ENCODE measurements at places on chromosomes 2 and 18.

GRCh38 chr2:143807671-143808070 is 678.5 kb downstream of the ARHGAP15 start:
- ATAC-seq, result no peak

DNA sequence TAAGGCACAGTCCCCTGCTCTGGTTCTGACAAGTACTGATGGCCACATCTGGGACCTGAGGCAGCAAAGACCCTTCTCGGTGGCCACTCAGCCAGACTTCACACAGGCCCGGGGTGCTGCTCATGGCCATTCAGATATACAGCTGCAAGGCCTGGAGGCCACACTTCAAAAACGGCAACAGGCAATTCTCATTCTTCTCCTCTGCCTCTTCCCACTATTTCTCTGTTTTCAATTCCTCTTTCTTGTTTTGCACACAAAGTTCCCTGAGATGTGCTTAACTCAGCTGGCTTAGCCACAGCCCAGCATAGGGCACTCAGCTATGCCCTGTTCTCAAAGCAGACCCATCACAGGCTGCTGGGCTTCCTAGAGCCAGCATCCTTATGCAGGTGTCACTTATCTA is 29.9 kb downstream of the PTPN18 start:
- ATAC-seq, result no peak

DNA sequence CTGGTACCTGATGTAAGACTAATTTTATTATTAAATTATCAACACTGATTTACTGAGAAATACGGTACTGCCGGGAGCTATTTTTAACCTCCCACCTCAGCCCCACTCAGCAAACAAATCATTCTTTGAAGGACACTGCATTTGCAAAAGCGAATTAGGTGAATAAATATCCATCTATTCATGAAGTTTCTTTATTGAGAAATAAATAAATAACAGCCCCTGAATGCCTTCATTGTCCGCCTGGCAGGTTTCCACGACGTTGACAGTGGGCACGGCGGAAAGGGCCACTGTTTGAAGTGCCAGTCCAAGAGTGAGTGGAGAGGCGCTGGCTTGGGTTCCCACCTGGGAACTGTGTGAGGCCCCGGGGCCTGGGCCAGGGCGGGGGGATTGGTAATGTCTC is 15.7 kb downstream of the C1QL2 start:
- ATAC-seq, result no peak

DNA sequence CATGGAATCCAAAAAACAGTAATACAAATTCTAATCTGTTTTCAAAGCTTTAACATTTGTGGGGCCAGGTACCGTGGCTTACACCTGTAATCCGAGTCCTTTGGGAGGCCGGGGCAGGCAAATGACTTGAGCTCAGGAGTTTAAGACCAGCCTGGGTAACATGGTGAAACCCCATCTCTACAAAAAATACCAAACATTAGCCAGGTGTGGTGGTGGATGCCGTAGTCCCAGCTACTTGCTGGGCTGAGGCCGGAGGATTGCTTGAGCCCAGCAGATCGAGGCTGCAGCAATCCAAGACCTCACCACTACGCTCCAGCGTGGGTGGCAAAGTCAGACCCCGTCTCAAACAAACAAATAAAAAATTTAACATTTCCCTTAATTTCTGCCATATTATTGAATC is 74.3 kb upstream of the SALL3 start:
- ATAC-seq, result no peak

DNA sequence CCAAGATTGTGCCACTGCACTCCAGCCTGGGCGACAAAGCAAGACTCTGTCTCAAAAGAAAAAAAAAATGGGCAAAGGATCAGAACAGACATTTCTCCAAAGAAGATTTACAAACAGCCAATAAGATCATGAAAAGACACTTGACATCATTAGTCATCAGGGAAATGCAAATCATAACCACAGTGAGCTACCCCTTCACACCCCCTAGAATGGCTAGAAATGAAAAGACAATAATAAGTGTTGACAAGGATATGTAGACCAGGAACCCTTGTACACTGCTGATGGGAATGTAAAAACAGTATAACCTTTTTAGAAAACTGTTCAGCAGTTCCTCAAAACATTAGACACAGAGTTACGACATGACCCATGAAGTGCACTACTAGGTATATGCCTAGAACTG is 18.4 kb upstream of the MTERF4 start:
- no peak for ATAC-seq

DNA sequence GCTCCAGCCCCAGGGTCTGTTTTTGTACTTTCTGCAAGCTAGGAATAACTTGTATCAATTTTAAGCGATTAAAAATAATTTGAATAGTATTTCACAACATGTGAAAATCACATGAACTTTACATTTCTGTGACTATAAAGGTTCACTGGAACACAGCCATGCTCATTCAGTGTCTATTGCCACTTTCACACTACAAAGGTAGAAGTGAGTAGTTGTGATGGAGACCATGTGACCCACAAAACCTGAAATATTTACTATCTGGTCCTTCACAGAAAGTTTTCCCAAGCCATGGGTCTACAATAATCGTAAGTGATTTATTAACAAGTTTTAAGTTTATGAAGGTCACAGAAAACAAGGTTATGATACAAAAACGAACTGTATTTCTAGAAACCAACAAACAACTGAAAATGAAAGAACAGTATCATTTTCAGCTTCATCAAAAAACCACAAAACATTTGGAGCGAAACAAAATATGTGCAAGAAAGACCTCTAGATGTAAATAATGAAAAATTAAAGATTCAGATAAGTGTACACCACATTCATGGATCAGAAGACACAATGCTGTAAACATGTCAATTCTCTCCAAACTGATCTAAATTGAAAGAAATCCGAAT is 68.9 kb upstream of the DNER start:
- ATAC-seq, result no peak

DNA sequence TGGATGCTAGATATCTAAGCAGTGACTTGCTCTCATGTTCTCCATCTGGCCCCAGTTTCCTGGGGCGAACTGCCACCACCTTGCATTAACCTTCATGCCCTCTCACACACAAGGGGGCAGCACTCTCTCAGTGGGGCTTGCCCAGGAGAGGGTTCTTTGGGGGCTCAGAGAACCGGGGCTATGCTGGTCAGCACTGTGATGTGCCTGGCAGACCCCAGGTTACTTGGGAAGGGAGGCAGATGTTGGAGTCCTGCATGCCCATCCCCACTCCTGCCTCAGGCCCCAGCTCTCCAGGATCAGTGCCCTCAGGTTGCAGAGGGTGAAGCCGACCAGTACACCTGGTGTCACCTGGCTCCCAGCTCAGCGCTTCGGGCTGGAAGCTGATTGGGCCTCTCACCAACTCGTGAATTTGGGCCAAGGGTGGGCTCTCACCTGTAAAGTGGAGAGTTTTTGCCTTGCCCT is 396.2 kb upstream of the HS6ST1 start:
- no peak for ATAC-seq

- ATAC-seq, result no peak
These were observed 32.3 kb upstream of the XDH start for GRCh38 chr2:31446848-31447247.

- no peak for ATAC-seq
These were observed 200.6 kb upstream of the RBMS1 start for GRCh38 chr2:160694221-160694620.

DNA sequence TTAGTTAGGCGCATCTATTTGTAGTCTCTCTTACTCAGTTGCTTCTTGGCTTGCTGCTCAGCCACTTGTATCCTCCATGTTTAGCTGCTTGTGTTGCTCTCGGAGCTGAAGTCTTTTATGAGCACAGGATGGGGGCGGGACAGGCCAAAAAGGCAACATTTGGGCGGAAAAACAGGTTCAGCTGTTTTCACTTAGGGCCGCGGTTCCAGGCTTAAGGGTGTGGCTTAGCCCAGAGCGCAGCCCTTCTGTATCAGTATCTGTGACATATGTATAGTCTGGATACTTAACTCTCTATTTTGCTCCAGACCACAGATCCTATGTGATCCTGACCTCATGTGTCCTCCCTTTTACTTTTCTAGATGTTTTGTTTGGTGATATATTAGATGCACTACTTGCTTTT is 763.5 kb downstream of the SUCLG1 start:
- no peak for ATAC-seq

- ATAC-seq, result peak; percentile 30
These were observed 59.3 kb downstream of the EMILIN2 start for GRCh38 chr18:2905854-2906703.

GRCh38 chr2:86039963-86040655 is 65.6 kb downstream of the POLR1A start:
- no peak for ATAC-seq

GRCh38 chr2:50712569-50712968 is 319.4 kb downstream of the NRXN1 start:
- ATAC-seq, result no peak

GRCh38 chr2:100988630-100989417 is 13.3 kb upstream of the RPL31 start:
- no peak for ATAC-seq

- ATAC-seq, result no peak
These were observed 305.4 kb downstream of the AFF3 start for GRCh38 chr2:99836690-99837605.

DNA sequence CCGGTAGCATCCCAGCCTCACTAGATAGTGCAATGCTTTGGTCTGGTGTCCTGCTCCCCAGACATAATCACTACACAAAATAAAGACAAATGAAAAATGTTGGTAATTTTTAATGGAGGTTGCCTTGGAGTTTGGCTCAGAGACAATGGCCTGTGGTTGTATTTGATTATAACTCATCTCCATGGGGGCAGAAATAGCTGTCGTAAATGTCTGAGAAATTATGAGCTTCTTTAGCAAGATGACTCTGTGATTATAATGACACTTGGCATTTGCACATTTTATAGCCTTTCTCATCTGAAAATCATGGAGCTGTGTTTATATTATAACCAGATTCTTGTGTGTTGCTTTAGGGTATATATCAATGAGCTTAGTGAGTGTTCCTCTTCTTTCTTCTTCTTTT is 1779.7 kb upstream of the CELF4 start:
- ATAC-seq, result no peak

DNA sequence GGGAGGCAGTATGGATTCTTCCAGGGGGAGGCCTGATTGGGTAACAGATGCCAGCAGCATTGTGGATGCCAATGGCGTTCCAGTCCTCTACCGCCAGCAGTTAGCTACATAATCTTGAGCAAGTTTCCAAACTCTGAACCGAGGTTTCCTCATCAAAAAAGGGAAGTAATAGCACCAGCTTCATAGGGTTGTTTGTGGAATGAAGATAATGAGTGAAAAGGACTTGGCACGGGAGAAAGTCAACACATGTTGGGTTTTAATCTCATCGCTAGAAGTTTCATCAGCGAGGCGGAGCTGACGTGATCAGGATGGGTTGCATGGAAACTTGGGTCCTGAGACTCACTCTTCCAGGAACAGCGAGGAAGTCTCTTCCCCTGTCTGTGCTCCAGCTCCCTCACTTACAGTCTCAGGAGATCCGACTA is 266.7 kb downstream of the SH3BP4 start:
- no peak for ATAC-seq

- ATAC-seq, result no peak
These were observed 99.7 kb upstream of the UGP2 start for GRCh38 chr2:63741884-63742579.

DNA sequence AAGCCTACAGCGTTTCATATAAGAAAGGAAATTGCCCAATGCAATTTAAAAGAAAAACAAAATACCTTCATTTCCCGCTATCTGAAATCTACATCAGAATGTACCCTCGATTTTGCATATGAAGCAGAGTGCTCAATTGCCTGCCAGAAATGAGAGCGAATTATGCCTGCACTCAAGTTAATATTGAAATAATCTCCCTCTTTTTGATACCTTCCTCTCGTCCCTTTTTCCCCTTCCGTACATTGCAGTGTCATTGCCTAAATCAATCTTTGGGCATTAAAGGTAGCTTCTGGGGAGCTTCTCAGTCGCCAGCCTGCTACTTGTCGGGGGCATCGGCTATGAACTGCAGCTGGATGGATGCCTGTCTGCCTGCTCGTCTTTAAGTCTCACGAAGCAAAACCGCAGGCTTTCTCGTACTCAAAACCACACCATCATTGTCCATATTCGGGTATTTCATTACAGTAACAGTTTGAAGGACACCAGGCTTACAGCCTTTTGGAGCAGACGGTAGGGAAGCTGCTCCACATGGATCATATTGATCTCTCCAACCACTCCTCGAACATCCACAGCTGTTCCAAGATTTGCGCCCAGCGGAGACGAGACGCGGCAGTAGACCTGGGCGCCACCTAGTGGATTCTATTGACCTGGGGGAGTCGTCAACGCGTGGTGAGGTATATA is 64.0 kb upstream of the HNRNPA3 start:
- ATAC-seq, result peak; percentile 86

DNA sequence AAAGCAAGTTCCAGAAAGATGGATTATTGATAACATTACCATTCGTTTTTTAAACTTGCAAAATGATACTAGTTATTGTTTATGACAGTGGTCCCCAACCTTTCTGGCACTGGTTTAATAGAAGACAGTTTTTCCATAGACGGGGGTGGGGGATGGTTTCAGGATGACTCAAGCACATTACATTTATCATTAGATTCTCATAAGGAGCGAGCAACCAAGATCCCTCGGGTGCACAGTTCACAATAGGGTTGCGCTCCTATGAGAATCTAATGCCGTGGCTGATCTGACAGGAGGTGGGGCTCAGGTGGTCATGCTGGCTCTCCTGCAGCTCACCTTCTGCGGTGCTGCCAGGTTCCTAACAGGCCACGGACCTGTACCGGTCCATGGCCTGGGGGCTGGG is 86.2 kb downstream of the BCL2 start:
- no peak for ATAC-seq

DNA sequence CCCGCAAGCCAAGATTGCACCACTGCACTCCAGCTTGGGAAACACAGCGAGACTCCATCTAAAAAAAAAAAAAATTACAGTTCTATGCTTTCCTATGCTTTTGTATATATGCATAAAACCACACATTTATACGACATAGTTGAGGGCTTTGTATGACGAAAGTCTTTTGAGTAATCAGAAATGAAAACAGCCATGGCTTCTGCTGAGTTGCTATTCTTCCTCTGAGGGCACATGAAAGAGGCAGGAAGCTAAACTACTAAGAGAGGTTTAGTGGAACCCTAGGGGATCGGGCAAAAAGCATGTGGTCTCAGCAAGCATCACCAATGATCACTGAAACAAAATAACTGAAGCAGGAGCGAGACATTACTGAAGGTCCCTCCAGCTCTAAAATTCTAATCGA is 99.6 kb downstream of the ZAP70 start:
- ATAC-seq, result no peak

GRCh38 chr2:128024816-128025215 is 3.0 kb downstream of the SAP130 start:
- no peak for ATAC-seq

DNA sequence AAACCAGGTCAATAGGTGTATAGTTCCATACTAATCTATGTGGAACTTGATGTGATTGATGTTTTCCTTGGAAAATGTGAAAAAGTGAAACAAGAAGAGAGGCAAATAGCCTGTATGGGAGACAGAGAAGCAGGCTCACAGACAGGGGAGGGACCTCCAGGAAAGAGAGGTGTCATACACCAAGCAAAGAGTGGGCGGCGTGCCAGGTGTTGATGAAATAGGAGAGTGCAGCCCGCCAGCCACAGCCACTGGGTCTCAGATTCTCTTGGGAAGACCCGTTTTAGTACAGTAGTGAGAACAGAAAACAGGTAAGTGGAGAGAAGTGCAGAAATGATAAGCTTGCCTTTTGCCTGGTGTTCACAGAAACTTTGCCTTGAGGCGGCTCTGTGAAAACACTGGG is 301.9 kb downstream of the ZNF407 start:
- ATAC-seq, result no peak

- peak; percentile 24 for ATAC-seq
These were observed 43.4 kb upstream of the DSC1 start for GRCh38 chr18:31206071-31206470.

All from esophagus mucosa (tissue), 1 donor.